Fibroblast of lung (primary cell): ENCODE measurements at places on chromosomes 1 and 21.

DNA sequence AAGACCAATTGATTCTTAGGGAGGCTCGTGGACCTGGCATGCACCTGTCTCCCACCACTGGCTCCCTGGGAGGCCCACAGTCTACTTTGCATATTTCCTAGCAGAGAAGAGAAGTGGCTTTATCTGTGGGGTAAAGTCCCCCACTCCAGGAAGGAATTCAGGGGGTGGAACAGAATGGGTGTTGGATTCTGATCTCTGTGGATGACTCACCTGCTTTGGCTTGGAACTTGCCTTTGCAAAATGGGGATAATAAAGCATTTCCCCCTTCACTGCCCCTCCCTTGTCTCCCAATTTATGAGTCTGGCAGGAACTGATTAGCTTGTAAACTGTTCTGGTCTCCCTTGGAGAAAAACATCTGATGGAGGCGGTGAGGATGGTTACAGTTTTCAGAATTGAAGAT is 21.2 kb upstream of the OTUD3 start:
- no peak for DNase-seq

GRCh38 chr1:168136709-168137514 is at the start of gene GPR161:
GPR161 (minus strand) TSS chr1:168136930; CDS start chr1:168104850, 32,080 bp downstream.
- peak; percentile 65 for DNase-seq

DNA sequence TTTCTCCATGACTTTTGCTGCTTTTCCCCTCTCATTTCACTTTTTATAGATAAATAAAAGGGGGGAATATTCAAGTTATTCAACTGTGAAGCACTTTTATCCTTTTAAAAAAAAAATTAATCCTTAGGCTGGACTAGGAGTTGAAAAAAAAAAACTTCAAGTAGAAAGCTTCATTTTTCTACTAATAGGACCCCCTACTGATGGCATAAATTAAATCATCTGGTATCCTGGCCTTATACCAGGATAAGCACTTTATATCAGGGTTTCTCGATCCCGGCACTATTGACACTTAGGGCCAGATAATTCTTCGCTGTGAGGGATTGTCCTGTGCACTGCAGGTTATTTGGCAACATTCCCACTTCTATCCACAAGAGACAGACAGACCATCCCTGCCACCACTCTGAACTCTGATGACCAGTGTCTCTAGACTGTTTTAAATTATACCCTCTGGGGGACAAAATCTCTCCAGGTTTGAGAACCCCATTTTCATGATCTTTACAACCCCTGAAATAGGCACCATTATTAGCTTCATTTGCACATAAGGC is 17.6 kb downstream of the USP33 start:
- no peak for DNase-seq

- peak; percentile 75 for DNase-seq
Observed at GRCh38 chr1:63698001-63698838, 75.6 kb upstream of the ROR1 start.

DNA sequence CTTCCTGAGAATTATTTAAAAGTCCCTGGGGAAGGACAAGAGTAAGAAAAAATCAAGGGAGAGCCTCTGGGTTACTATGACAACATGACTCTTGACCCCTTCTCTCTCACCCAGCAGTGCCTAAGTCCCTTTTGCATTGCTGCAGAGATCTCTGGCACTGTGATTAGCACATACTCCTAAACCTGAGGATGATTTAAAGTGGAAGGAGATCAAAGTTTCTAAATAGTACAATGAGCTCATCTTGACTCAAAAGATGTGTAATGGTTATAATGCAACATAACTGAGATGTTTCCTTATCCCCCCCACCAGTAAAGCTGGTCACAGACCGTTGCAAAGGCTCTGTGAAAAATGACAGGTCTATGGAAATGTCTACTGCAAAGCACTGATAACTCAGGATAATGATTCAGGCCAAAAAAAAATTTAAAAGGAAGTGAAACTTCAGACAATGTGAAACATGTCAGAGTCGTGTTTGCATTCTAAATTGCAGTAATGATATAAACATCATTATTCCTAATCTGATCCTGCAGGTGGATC is 519.2 kb downstream of the KIF26B start:
- peak; percentile 17 for DNase-seq

DNA sequence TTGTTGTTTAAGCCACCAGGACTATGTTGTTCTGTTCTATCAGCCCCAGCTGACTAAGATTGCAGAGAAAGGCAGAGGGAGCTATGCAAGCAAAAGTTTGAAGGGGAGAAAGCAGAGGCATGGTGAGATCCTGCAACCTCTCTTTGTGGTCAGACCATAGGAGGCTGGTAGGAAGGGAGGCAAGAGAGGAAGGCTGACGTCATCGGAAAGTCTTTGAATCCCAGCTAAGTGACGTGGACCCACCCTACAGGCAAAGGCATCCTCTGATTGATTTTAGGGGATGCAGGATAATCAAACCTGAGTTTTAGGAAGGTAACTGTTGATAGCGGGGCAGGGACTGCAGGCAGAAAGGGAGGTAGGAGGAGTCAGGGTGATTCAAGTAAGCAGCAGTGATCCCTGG is 23.3 kb upstream of the TNNI1 start:
- DNase-seq: peak; percentile 8

GRCh38 chr1:177355575-177355974 is 184.8 kb downstream of the BRINP2 start:
- peak; percentile 47 for DNase-seq

DNA sequence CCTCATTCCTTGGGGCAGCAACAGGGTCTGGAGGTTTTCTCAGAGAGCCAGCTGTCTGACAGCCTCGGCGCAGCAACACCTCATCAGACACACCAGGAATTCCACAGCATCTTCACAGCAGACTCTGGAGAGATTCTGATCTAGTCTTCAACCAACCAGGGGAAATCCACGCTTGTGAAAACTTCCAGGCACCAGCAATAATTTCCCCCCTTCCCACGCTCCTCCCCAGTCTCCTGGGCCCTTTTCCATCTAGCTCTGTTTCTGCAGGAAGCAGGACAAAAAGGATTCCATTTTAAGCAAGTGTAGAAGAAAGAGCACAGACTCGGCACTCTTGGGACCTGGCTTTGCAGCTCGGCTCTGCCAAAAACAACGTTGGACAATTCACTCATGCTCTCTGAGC is 44.3 kb upstream of the CAPZB start:
- no peak for DNase-seq

GRCh38 chr1:85611856-85612255 is 31.3 kb downstream of the CCN1 start:
- peak; percentile 99 for DNase-seq

- DNase-seq: peak; percentile 51
Observed at GRCh38 chr1:110005971-110006370, 21.4 kb downstream of the AHCYL1 start.

DNA sequence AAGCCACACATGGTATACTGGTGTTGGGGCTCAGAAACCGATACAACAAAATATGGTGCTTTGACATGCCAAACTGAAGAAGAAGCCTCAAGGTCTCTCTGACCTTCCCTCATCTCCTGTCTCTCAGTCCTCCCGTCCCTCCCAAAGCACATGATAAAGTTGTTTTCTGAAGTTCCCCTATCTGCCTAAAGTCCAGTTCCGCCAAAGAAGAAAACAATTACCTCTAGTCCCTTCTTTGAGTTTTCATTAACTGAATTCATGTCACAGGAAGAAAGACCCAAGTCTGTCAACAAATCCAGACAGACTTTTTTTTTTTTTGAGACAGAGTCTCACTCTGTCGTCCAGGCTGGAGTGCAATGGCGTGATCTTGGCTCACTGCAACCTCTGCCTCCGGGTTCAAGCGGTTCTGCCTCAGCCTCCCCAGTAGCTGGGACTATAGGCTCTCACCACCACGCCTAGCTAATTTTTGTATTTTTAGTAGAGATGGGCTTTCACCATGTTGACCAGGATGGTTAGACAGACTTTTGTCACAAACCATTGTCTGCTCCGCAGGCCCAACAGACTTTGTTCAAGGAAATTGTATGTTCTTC is 32.2 kb upstream of the SLC2A1 start:
- DNase-seq: no peak

- DNase-seq: no peak
Observed at GRCh38 chr1:167229719-167230385, 9.2 kb downstream of the POU2F1 start.

GRCh38 chr1:13899856-13900255 is 199.9 kb downstream of the PRDM2 start:
- no peak for DNase-seq

DNA sequence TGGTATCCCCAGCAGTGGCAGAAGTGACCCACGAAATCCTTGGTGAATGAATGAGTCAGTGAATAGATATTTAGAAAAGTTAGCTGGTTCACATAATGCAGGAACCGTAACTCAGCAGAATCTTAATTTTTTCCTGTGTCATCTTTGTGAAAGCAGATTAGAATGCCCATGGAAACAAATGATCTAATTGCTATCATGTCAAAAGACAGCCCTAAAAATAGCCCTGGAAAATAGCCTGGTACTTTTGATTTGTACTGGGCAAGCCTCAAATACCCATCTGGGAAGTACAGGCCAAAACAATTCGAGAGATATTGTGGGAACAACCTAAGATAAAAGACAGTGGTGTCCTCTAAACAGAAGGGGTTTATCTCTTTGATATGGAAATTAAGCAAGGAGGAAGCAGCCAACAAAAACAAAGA is 21.1 kb downstream of the FYB2 start:
- peak; percentile 71 for DNase-seq

- DNase-seq: no peak
Observed at GRCh38 chr1:231856894-231857293, 230.3 kb downstream of the DISC1 start.

- DNase-seq: no peak
Observed at GRCh38 chr21:38777531-38777930, 28.2 kb upstream of the ETS2 start.

- DNase-seq: no peak
Observed at GRCh38 chr1:109204484-109204883, 9.2 kb upstream of the SARS1 start.

GRCh38 chr1:9416506-9416905 is 122.8 kb upstream of the SLC25A33 start:
- DNase-seq: no peak

DNA sequence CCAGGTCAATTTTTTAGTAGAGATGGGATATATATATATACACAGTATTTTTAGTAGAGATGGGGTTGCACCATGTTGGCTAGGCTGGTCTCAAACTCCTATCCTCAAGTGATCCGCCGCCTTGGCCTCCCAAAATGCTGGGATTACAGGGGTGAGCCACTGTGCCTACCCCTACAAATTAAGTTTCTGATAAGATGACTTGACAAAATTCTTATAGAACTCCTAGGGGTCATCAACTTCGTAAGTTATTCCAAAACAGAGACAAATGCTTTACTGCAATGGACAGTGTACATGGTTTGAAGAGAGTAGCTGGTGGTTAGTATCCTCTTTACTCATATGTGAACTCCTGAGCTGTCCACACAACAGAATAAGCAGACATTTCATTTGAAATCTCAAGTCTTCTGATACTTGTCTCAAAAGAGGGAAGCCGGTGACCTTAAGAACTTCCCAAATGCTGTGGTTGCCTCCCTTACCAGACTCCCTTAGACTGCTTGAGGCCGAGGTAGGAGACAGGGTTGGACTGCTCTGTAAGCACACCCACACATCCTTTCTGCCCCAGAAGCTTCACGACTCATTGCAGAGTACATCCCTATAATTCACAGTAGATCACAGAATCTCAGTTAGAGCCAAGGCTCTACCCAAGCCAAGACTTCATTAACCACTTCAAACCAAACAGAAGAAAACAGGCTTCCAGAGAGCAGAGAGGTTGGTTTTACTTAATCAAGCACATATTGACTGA is 244.1 kb upstream of the IRF2BP2 start:
- DNase-seq: peak; percentile 35

- DNase-seq: no peak
Observed at GRCh38 chr1:13492711-13493110, 21.1 kb downstream of the LRRC38 start.

GRCh38 chr1:246108278-246108925 is 398.7 kb downstream of the SMYD3 start:
- no peak for DNase-seq

DNA sequence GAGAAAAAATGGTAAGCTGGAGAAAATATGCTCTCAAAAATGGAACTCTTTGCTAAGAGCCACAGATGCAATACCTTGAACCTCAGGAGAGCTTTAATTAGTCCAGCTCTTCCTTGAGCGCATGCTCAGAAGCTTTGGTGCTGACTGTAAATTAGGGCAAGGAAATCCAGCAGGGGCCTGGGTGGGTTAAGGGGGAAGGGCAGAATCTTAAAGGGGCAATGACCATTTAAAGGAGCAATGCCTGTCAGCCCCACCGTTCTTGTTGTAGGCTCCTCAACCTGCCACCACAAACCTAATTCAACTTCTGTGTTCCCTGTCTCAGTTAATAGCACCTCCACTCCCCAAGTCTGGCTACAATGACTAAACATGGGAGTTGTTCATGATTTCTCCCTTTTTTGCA is 6.8 kb upstream of the SLC22A15 start:
- no peak for DNase-seq

GRCh38 chr1:203340112-203340790 is 10.7 kb downstream of the FMOD start:
- peak; percentile 90 for DNase-seq

- peak; percentile 74 for DNase-seq
Observed at GRCh38 chr1:170168265-170168664, 22.5 kb downstream of the NTMT2 start.

DNA sequence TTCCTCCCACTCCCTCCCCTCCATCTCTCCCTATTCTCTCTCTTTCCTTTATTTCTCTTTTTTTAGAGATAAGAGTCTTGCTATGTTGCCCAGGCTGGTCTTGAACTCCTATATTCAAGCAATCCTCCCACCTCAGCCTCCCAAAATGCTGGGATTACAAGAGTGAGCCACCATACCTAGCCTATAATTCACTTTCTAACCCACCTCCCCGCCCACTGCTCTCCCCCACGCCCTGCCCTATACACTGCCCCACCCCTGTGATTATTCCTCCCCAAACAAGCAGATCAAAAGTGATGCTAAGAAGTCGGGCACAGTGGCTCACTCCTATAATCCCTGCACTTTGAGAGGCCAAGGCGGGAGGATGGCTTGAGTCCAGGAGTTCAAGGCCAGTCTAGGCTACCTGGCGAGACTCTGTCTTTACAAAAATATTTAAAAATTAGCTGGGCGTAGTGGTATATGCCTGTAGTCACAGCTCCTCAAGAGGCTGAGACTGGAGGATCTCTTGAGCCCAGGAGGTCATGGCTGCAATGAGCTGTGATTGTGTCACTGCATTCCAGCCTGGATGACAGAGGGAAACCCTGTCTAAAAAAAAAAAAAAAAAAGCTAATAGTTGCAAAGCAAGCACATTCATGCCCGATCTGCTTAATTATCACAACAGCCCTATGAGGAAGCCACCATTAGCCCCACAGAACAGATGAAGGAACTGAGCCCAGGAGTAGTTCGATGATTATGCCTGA is 12.8 kb upstream of the E2F2 start:
- DNase-seq: no peak

DNA sequence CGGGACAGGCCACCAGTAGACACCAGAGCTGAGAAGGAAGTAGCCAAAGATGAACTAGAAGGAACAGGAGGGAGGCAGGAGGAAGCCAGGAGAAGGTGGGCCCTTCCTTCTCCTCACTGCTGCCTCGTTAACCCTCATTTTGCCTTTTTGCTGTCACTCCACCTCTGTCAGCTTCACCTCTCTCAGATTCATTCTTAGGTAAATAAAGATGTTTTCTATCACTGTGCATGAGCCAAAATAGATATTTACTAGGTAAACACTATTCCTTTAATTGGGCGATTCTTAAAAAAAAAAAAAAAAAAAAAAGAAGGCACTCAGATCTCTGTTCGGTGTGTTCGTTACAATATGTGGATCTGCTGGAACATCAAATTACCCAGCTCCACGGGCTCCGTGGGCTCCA is 112.3 kb downstream of the GLUL start:
- DNase-seq: no peak

- peak; percentile 14 for DNase-seq
Observed at GRCh38 chr21:29613021-29613420, 314.3 kb downstream of the BACH1 start.
